ENCODE measurements at places on chromosomes 16 and 17.

DNA sequence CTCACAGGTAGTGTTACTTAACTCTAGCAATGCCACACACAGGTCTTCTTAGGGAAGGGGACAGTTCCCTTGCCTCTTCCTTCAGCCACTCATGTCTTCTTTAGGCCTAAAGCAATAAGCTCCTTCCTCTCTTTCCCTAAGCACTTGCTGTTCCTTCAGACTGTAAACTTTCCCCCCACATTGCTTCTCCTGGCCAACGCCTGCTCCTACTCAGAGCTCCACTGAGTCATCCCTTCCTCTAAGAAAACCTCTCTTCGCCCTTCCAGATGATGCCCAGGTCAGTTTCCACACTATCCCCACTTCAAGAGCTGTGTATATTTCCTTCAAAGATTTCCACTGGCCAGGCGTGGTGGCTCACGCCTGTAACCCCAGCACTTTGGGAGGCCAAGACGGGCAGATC is 12.5 kb upstream of the EPOP start:
- DNase-seq, result no peak

DNA sequence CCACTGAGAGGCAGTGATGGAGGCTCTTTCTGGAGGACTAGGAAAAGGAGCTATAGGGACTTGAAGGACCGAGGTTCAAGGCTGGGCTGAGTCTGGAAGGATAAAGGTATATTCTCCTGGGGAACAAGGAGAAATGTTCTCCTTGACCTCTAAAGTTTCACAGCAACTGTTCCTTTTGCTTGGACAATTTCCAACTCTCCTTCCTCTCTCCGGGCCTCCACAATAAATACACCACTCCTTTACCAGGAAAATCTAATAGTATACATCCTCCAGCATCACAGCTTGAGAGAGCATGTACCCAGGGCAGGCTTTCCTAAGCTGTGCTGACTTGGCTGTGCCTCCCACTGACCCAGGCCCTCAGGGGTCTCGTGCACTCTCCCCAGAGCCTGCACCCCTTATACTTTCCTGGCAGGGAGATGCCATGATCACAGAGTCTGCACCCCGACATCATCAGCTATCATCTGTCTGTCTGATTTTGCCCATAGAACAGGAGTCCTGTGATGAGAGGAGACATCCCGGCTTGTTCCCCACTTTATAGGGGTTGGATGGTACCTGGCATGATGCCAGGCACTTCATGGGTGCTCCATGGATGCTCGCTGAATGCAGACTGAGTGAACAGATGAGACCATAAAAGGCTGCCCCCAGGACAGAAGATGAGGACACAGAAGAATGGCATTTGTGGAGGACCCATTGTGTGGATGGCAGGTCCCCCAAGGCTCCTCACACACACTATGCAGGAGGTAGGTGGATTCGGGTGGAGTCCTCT is 582.6 kb upstream of the CDH5 start:
- no peak for DNase-seq

GRCh38 chr17:65629234-65629690 is 67.8 kb upstream of the AXIN2 start:
- DNase-seq, result no peak

DNA sequence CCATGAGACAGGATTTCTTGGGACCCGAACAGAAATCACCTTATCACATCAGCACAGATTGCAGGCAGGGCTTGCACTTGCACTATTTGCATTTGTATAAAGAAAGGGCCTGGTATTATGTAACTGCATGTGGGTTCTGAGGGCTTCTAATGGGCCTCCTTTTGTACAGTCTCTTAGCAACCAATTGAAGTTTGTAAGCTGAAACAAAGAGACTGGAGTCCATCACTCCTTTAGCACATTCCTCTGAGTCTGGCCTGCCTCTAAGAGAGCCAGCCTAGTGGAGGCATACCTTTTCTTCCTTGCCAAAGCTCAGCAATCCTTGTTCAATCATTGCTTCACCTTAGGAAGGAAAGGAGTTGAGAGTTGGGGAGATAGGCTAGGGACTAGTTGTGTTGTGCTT is 387.1 kb downstream of the XYLT1 start:
- no peak for DNase-seq

DNA sequence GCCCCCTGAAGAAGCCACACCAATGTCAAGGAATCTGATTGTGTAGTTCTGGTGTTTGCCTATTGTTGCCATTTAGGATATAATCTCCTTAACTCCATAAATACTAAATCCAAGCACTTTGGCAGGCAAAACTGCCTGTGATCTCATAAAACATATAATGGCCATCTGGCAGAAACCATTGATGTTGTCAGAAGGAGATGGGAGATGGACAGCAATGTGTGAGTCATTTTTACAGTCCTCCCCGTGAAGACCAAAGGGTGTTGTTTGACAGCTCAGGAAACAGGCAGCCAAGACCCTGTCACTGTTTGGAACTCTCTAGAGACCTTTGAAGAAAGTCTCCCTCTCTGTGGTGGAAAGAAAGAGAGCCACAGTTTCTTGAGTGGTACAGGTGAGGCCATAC is 454.1 kb downstream of the HS3ST3B1 start:
- no peak for DNase-seq

- DNase-seq, result no peak
Measured at GRCh38 chr17:66649818-66650543, 184.9 kb upstream of the CACNG5 start.

GRCh38 chr17:15942207-15942833 is 2.6 kb upstream of the ADORA2B start:
- no peak for DNase-seq

DNA sequence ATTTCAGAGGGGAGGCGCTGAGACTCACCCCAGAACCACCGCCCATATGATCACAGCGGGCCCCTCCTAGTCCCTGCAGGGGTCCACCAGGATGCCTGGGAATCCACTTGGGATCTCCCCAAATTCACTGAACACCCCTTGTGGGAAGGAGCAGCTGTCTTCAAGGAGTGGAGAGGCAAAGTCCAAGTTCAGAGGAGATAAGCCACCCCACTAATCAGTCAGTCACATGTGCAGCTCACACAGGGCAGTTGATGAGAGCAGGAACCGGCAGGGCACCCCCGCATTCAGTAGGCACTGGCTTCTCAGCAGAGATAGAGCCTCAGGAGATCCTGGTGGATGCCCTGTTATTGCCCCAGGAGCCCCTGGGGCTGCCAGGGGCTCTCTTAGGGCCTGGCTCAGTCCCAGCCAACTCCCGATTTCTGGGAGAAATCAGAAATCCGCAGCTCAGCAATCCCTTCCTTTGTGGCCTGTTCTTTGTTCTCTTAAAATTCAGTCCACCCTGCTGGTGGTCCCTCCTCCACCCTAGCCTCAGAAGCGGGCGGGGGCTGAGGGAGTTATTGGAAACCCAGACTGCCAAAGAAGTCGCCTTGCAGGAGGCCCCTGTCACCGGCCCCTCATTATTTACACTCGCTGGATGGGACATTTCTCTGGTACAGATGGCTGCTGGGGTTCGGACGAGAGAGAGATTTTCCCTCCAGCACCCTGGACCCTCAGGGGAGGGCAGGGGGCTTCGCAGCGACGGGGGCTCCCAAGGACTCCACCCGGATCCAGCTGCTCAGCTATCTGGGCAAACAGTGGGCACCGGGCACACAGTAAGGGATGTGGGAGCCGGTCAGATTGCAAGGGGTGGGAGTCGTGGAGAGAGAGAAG is 1.8 kb downstream of the CDC42EP4 start:
- DNase-seq, result no peak

DNA sequence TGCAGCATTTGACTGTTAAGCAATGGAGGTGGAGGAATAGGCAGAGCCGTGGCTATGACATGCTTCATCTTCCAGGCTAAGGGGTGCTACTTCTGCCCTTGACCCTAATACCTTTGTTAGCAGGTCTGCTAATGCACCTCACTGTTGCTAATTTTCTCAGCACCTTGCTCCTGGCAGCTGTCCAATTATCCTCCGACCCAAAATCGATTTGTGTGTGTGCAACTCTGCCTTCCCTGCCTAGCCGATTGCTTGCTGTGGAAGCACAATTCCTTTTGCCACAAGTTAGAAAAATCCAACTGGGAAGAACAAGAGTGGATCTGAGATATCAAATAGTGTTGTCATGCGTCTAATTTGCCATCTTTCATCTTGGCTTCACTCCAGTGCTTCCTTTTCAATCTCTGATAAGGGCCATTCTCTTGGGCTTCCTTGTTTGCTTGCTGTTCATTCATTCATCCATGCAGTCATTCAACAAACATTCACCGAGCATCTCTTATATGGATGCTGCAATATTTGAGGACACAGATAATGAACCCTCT is 422.8 kb downstream of the RBFOX1 start:
- DNase-seq, result no peak
